ENCODE measurements at places on chromosomes 12 and 14. TPM values are rescaled to one million over a fixed set of nuclear protein-coding genes. Genes with fewer than 3 reads are reported as not detected.

DNA sequence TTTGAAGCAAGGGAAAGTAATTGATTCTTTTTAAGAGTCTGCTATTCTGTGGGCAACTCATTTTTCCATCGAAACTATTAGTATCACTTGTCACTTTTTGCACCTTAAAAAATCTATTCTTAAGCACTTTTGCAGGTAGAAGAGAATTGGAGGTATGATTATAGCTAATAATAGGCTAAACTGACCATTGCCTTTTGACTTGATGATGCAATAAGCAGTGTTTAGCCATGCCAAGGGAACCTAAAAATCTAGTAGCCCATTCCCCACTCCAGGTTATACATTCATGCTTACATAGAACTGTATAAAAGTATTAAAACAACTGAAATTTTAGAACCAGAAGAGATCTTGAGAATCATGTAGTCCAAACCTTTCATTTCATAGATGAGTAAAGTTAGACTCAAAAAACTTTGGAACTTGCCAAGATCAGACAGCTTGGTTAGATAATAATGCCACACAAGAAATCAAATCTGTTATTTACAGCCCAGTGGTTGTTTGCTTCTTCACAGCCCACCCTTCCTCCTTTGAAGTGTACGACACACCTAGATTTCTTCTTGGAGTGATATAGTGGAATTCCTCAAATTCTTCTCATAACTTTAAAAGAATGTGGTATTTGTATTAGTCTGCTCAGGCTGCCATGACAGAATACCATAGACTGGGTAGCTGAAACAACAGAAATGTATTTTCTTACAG lies 21.7 kb upstream of the GARIN2 start:
- H3K4me1 ChIP-seq: peaks cover 6% of the 10 kb centered on the region
- no peak overlapping the region for H3K4me3 ChIP-seq
- no peak for DNase-seq
- no peaks in the 10 kb centered on the region for H3K36me3 ChIP-seq
- no peak overlapping the region for H3K27ac ChIP-seq

GRCh38 chr14:61644175-61644574 lies 51.1 kb upstream of the HIF1A start:
- H3K36me3 ChIP-seq: no peaks in the 10 kb centered on the region
- no peak for DNase-seq
- peak overlapping the region; percentile 52 for H3K27ac ChIP-seq
- no peaks in the 10 kb centered on the region for H3K27me3 ChIP-seq

DNA sequence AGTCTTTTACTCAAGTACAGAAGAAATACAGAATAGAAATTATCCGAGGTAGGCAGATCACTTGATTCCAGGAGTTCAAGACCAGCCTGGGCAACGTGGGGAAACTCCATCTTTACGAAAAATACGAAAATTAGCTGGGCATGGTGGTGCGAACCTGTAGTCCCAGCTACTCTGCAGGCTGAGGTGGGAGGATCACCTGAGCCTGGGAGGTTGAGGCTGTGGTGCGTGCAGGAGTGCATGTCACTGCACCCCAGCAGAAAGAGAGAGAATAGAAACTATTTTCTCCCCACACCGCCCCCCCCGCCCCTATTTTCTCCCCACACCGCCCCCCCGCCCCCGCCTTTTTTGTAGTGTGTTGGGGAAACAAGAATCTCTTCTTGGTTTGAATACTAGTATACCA lies 2.2 kb downstream of the DNM1L start:
- H3K27me3 ChIP-seq: no peaks in the 10 kb centered on the region

DNA sequence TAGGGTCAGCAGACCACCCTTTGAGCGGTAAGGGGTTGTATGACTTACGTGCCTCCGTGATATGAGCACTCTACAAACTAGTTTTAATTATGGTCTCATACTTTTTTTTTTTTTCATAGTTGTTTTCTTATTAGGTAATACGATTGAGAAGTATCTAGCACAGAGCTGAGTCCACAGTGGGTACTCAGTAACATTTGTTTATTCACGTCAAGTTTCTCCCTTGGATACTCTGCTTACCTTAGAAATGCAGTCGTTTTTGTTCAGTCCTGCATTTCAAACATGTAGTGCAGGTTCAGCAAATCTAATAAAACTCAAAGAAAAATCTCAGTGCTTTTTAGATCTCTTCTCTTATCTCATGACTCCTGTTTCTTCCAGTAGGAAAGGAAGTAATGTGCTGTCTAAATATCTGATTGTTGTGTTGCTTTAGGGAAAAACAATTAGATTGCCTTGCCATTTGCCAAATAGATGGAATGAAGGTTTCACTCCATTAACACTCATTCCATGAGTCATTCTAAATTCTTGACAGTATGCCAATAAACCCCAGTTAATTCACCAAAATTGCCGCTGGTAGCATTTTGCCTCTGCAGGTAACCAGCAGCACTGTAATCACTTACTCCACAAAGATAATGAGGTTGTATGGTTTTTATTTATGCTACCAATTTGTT lies 118.9 kb downstream of the PTCSC3 start:
- H3K27ac ChIP-seq: no peak overlapping the region
- no peaks in the 10 kb centered on the region for H3K36me3 ChIP-seq
- no peaks in the 10 kb centered on the region for H3K27me3 ChIP-seq
- H3K4me1 ChIP-seq: no peaks in the 10 kb centered on the region
- no peak overlapping the region for H3K4me3 ChIP-seq
- no peak for DNase-seq

DNA sequence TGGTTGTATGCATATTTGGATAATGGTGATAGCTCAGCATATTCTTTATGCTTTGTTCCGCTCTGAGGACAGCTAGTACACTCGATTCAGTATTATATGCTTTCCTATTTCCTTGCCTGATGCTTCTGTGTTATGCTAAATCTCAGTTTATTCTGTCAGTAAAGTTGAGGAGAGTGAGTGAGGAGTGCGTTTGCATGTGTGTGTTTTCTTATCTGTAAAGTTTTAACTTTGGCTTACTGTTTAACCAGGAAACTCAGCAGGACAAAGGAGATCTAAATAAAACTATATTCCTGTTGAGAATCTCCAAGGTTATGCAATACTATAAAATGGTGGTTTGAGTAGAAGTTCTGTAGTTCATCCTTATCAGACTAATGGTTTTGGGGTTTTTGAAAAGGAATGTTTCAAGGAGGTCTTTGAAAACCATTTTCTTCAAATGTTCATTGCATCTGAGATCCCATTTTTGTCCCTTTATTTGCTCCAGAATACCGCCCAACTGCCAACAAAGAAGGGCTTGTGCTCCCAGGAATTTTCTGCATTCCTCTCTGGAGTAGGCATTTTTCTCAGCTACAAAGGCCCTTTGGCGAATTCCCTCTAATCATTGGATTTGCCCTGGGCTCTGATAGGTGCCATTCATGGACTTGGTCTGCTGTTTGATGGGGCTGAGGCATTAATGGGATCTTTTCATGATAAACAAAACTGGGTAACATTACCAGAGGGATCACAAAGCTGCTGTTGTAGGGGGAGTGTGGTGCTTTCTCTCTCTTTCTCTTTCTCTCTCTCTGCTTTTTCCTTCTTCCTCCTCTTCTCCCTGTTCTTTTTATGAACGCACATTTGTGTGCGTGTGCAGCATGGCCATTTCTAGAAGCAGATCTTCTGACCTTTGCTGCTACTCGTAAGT lies 71.7 kb downstream of the HMGA2 start:
- H3K36me3 ChIP-seq: peaks cover 8% of the 10 kb centered on the region
- peaks cover 83% of the 10 kb centered on the region for H3K4me1 ChIP-seq
- H3K27me3 ChIP-seq: no peaks in the 10 kb centered on the region
- peak; percentile 69 for DNase-seq

DNA sequence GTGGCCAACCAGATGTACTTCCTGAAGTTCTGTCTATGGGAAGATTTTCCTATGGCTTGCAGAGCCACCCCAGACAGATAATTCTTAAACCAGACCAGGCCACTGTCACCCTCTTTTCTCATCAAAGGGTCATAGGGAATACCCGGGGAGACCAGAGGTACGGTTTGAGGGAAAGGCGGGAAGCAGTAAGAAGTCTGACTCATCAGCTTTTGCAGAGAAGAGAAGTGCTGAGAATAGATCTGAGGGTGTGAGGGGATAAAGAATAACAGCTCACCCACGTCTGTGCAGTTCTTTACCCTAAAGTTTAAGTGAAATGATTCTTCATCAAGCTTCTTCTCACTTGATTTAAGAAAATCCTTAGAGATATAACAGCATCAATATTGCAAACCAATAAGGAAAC lies 21.3 kb upstream of the POC1B start:
- no peak overlapping the region for H3K27ac ChIP-seq
- no peaks in the 10 kb centered on the region for H3K27me3 ChIP-seq
- no peak overlapping the region for H3K4me3 ChIP-seq
- no peaks in the 10 kb centered on the region for H3K36me3 ChIP-seq
- no peak for DNase-seq

GRCh38 chr14:24838945-24839616 lies 205.1 kb upstream of the GZMB start:
- H3K36me3 ChIP-seq: no peaks in the 10 kb centered on the region
- no peak for DNase-seq
- no peaks in the 10 kb centered on the region for H3K27me3 ChIP-seq
- no peaks in the 10 kb centered on the region for H3K4me1 ChIP-seq
- no peak overlapping the region for H3K4me3 ChIP-seq

DNA sequence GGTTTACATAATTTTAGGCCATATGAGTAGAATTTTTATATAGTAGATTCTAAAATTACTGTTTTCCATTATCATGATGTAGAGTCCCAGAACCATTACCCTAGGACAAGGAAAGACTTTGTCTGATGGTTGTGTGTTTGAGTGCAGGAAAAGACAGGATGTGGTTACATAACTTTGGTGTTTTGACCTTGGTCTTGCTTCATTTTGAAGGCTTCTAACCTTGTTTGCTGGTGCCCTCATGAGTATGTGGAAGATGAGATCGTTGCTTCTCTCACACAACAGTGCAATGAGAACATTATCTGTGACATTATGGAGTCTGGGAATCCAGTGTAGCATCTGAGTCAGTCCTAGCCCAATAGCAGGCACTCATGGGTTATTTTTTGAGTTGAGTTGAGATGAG lies 106.2 kb downstream of the IGF1 start:
- no peak overlapping the region for H3K27ac ChIP-seq
- no peak for DNase-seq
- H3K4me3 ChIP-seq: no peak overlapping the region
- no peaks in the 10 kb centered on the region for H3K4me1 ChIP-seq
- no peaks in the 10 kb centered on the region for H3K36me3 ChIP-seq

- no peaks in the 10 kb centered on the region for H3K36me3 ChIP-seq
- no peak overlapping the region for H3K4me3 ChIP-seq
- H3K27me3 ChIP-seq: no peaks in the 10 kb centered on the region
Measured at GRCh38 chr14:31806249-31806648, 245.0 kb downstream of the NUBPL start.

DNA sequence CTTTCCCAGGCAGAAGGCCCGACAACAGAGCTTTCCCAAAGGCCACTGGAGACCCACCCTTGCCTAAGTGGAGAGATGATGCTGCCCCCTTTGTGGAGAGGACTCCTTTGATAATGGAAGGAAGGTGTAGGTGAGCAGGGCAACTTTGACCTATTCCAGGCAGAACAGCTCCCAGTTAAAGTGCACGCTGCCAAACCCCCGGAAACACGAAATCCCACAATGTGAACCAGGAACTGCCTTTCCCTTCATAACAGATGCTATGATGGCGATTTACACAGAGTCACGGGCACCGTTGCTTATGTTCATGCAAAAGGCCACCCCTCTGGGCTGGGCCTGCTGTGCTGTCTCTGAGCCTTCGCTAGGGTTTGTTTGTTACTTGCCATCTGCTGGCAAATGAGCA lies 34.6 kb downstream of the PRIMA1 start:
- H3K4me3 ChIP-seq: no peak overlapping the region
- H3K27me3 ChIP-seq: peaks cover 3% of the 10 kb centered on the region
- H3K27ac ChIP-seq: no peak overlapping the region

- no peak overlapping the region for H3K27ac ChIP-seq
- no peaks in the 10 kb centered on the region for H3K4me1 ChIP-seq
- H3K4me3 ChIP-seq: no peak overlapping the region
- DNase-seq: no peak
Measured at GRCh38 chr12:29299633-29300032, 81.3 kb downstream of the ERGIC2 start.

RPS6KL1 gene
- total RNA-seq: 0.36 TPM

KLRD1 gene
- total RNA-seq: 0.36 TPM

RTL1 gene
- not detected for total RNA-seq

FAR2 gene
- total RNA-seq: 10.5 TPM

KIF5A gene
- total RNA-seq: 0.29 TPM

SMCO2 gene
- 0.88 TPM for total RNA-seq

TAS2R7 gene
- total RNA-seq: not detected

Data from osteoblast (primary cell).